ENCODE measurements at places on chromosomes 2 and 18.

- no peak for DNase-seq
- no peak overlapping the region for H3K27ac ChIP-seq
- no peaks in the 10 kb centered on the region for H3K36me3 ChIP-seq
- no peak overlapping the region for H3K4me3 ChIP-seq
Observed at GRCh38 chr2:207231967-207232366, 66.2 kb upstream of the KLF7 start.

DNA sequence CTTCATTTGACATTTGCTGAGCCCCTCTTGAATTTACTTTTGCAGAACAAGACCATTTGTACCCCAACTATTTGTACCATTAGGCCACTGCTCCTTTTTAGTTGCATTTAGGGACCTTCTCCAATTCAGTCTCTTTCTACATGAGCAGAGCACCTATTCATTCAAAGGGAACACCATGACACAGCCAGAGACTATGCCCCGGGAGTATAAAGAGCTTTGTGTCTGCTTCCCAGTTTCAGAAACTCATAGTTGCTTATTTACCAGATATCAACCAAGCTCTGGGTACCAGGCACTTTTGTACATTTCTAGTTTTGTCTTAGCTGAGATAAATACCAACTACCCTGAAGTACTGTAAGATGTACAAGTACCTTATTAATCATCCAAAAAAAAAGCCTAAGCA is 269.1 kb upstream of the SIX3 start:
- H3K27me3 ChIP-seq = no peaks in the 10 kb centered on the region
- H3K4me3 ChIP-seq = no peak overlapping the region
- peak overlapping the region; percentile 60 for H3K27ac ChIP-seq
- DNase-seq = no peak
- H3K4me1 ChIP-seq = peaks cover 14% of the 10 kb centered on the region
- H3K36me3 ChIP-seq = no peaks in the 10 kb centered on the region

GRCh38 chr2:155151945-155152344 is 453.4 kb downstream of the KCNJ3 start:
- no peak overlapping the region for H3K4me3 ChIP-seq
- H3K36me3 ChIP-seq = no peaks in the 10 kb centered on the region
- H3K27ac ChIP-seq = no peak overlapping the region
- no peaks in the 10 kb centered on the region for H3K27me3 ChIP-seq

- peaks cover 4% of the 10 kb centered on the region for H3K4me1 ChIP-seq
- H3K4me3 ChIP-seq = no peak overlapping the region
- DNase-seq = no peak
- H3K27ac ChIP-seq = no peak overlapping the region
- no peaks in the 10 kb centered on the region for H3K36me3 ChIP-seq
Observed at GRCh38 chr2:95012881-95013550, 12.5 kb upstream of the MAL start.

DNA sequence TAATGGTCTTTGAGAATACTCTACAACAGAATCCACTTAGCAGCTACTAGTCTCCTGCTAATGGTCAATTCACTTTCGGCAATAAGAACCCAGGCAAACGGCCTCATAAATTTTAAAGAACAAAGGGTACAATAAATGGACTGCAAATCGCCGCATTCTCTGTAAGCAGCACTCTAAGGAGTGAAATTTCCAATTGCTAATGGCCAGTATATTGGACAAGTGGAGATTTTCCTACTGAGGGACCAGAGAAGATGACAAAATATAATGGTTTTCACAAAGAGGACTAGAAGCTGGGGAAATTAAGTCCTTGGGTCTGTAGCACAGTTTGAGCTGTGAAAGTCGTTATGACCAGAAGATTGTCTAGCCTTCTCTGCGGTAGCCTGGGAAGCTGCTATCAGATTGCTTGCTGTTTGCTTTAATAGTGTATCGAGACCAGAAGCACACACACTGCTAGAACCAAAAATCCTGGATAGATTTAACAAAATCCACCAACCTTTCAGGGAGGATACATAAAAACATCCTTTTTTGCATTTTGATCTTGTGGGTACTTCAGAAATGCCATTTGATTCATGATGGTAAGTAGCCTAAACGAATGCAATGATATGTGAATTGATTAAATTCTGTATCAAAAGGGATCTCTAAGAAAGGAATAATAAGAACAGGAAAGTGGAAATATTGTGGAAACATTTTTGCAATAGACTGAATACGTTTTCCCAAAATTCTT is 53.6 kb upstream of the ATP8B1 start:
- no peaks in the 10 kb centered on the region for H3K36me3 ChIP-seq
- H3K27ac ChIP-seq = no peak overlapping the region
- no peak overlapping the region for H3K4me3 ChIP-seq
- no peaks in the 10 kb centered on the region for H3K27me3 ChIP-seq

Data from neuronal stem cell (in vitro differentiated cells).